Brain microvascular endothelial cell (primary cell): ENCODE measurements at places on chromosomes 3 and 15.
A peak's percentile ranks its signal among the peaks of the same experiment; 100 is the strongest.

DNA sequence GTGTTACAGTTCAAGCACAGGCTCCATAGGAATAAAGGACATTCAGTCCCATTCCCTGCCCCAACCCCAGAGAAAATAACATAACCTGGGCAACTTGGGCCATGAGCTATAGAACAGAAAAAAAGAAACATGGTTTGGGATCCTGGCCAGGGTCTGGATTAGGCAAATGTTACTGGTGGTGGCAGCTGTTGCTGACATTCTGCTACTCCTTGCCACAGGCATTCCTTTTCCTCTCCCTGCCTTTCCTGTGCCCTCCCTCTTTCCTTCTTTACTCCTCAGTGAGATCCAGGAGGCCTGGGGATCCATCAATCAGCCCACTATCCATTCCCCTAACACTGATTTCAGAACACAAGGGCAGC lies 129.1 kb downstream of the NTRK3 start:
- no peak for DNase-seq

- no peak for DNase-seq
Measured at GRCh38 chr3:61955483-61955882, 394.1 kb downstream of the PTPRG start.

DNA sequence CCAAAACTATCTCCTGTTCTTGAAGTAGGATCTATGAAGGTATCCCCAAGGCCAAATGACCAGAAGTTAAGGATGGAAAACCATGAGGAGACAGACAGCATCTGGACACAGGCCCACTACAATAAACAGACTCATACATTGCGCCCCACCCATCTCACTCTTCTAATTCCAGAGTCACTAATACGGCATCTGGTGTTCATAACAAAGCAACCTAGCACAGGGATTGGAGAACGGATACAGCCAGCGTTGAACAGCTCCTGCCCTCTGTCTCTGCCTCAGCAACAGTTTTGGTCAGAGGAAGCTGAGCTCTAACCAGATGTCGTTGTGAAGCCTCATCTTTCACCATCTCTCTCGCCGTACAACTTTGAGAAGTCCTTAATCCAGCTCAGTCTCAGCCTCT lies 44.5 kb upstream of the CCDC80 start:
- peak; percentile 71 for DNase-seq

- DNase-seq, result no peak
Measured at GRCh38 chr3:120137548-120137947, 43.3 kb upstream of the GSK3B start.

GRCh38 chr3:165643425-165643824 lies 193.8 kb downstream of the BCHE start:
- peak; percentile 67 for DNase-seq

GRCh38 chr3:134366928-134367811 lies 7.1 kb downstream of the AMOTL2 start:
- DNase-seq, result no peak
